Right lobe of liver (tissue), 6 donors: ENCODE measurements at places on chromosomes 3 and 15. TPM values are rescaled to one million over a fixed set of nuclear protein-coding genes. Genes with fewer than 3 reads are reported as not detected.

TOPAZ1 gene
- not detected for total RNA-seq

TNNC1 gene
- 1.3 TPM for total RNA-seq

TEX55 gene
- total RNA-seq: not detected

CGNL1 gene
- total RNA-seq: 44.1 TPM

ALDH1A2 gene
- total RNA-seq: 11.5 TPM

FGD5 gene
- 8.9 TPM for total RNA-seq

ZNF662 gene
- 4.7 TPM for total RNA-seq

LTK gene
- 1.9 TPM for total RNA-seq

IL17RC gene
- total RNA-seq: 44.9 TPM

NPRL2 gene
- total RNA-seq: 12.8 TPM

GOLGB1 gene
- total RNA-seq: 28.3 TPM

BNC1 gene
- total RNA-seq: 0.14 TPM

STAC gene
- 0.83 TPM for total RNA-seq

CILP gene
- 2.5 TPM for total RNA-seq

IL17RD gene
- total RNA-seq: under 0.01 TPM

DPPA2 gene
- total RNA-seq: not detected

C2CD4B gene
- total RNA-seq: 1.6 TPM

PFKFB4 gene
- 1.7 TPM for total RNA-seq

CHRFAM7A gene
- total RNA-seq: not detected

CFAP100 gene
- total RNA-seq: not detected

CMTM8 gene
- 22.8 TPM for total RNA-seq

PROK2 gene
- total RNA-seq: 0.62 TPM

AMOTL2 gene
- total RNA-seq: 21.0 TPM

DNAH12 gene
- total RNA-seq: under 0.01 TPM

ITIH3 gene
- 867 TPM for total RNA-seq

KCNAB1 gene
- 0.15 TPM for total RNA-seq

VEPH1 gene
- 0.51 TPM for total RNA-seq

MESP2 gene
- total RNA-seq: not detected

GALNT15 gene
- total RNA-seq: 4.3 TPM

ARPIN gene
- 8.1 TPM for total RNA-seq

CYP8B1 gene
- total RNA-seq: 315 TPM

ISL2 gene
- total RNA-seq: not detected

SEMA3B gene
- total RNA-seq: 1.7 TPM

GOLGA6A gene
- 0.61 TPM for total RNA-seq

TRIM42 gene
- total RNA-seq: not detected

SKOR1 gene
- 0.05 TPM for total RNA-seq

PYGO1 gene
- total RNA-seq: 0.22 TPM

ITIH1 gene
- total RNA-seq: 1,173 TPM

IVD gene
- total RNA-seq: 95.3 TPM

MKRN2OS gene
- total RNA-seq: not detected

PAK6 gene
- 0.06 TPM for total RNA-seq

ARF4 gene
- total RNA-seq: 88.8 TPM

NPAP1 gene
- total RNA-seq: not detected

PLA2G4D gene
- not detected for total RNA-seq

FSIP1 gene
- 0.35 TPM for total RNA-seq

ADAMTS9 gene
- total RNA-seq: 2.6 TPM

FGF12 gene
- total RNA-seq: 0.77 TPM

C3orf20 gene
- not detected for total RNA-seq

WNT7A gene
- total RNA-seq: not detected

LMCD1 gene
- 3.0 TPM for total RNA-seq

UPK1B gene
- total RNA-seq: not detected

GPR160 gene
- total RNA-seq: 1.8 TPM

ACTC1 gene
- total RNA-seq: not detected

AP3B2 gene
- 0.12 TPM for total RNA-seq

AADACL2 gene
- not detected for total RNA-seq

MST1R gene
- total RNA-seq: 0.37 TPM
